ENCODE measurements at places on chromosomes 11 and 22.

DNA sequence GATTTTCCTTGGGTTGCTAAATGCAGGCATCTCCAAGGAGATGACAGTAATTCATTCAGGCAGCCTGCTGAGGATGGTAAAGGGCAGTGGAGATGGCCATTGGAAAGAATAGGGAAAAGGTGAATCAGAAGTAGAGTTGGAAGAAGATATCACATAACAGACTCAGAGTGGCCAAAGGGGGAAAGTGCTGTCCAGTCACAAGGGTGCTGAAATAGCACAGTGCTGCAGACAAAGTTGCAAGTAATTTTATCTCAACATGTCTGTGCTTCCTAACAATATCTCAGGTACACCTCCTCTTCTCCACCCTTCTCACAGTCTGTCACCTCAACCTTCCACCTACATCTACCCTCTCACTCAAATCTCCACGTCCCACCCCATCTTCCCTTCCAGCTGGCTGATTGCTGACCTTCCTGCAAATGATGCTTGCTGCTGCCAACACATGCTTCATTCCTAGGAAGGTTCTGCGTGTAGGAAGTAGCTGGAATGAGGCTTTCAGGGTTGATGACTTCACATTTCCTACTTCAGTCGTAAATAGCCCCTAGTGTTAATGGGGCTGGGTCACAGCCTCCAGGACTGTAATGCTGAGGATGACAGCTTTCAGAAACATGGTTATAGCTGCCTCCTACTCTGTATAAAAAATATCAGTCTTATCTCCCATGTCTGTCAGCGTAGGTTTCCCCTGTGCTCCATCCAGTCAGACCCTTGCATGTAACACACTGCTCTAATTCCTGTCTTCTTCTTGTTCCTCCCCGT lies 123.9 kb downstream of the CTNND1 start:
- DNase-seq, result no peak

DNA sequence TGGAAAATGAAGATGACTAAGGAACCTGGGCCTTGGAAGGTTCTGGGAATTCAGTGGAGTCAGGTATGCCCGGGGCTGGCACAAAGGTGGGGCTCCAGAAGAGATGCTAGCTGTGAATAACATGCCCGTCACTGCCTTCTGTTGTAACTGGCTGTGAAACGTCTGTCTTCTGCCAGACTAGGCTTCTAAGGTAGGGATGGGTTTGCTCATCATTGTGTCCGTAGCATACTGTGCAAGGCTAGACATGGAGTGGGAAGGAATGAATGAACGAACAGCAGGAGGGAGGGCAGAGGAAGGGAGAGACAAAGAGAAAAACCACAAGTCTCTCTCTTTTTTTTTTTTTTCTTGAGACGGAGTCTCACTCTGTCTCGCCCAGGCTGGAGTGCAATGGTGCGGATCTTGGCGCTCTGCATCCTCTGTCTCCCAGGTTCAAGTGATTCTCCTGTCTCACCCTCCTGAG lies 327.4 kb downstream of the MN1 start:
- DNase-seq, result no peak

DNA sequence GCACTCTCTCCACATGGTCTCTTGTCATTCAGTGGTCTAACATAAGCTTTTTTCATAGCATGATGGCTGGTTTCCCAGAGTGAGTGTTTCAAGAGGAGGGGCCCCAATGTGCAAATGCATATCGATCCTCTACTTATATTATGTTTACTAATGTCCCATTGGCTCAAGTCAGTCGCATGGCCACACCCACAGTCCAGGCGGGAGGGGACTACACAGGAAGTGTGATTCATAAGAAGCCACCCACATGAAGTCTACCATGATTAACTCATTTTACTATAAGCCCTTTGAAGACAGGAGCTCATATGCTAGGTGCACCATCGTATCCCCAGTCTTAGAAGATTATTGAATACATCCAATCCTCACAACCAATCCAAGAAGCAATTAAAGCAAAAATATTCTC lies 89.5 kb upstream of the ISX start:
- no peak for DNase-seq

- DNase-seq, result no peak
These were observed 1.2 kb downstream of the DDX17 start for GRCh38 chr22:38504731-38505540.

- DNase-seq, result no peak
These were observed 412.4 kb upstream of the CADM1 start for GRCh38 chr11:115916608-115917007.

DNA sequence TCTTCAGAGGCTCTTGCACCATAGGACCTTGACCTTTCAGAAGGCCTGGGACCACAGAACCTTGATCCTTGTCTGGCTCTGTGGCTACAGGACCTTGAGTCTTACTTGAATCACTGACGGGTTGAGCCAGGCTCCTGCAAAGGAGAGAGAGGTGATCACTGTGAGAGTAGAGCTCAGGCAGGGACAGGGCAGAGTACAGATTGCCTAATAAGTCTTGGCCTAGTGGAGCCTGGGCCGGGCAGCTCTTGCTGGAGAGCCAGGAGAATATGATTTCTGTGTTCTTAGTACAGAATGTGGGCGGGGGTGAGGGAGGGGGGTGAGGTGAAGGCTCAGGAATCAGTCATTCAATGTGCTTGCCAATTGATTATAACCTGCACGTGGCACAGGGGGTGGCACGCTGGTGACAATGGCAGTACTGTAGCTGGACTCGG lies 26.0 kb downstream of the SERPINH1 start:
- no peak for DNase-seq

DNA sequence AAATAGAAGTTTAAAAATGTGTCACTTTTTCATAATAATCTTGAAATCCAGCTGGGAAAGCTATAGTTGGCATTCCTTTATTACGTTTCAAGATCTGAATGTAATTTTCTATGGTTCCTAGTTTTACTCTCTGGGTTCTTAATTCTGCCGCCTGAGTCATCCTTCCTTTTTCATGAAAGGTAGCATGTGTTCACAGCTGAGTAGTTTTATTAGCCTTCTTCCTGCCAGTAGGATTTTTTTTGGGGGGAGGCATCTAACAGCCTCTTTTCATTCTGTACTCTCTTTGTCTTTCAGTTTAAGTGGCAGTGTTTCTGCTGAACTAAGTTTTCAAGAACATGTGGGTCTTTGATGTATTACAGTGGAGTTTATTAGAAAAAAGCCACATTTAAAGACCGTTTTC lies 36.5 kb downstream of the OR2AG2 start:
- DNase-seq, result peak; percentile 24

- no peak for DNase-seq
These were observed 73.4 kb downstream of the MYEOV start for GRCh38 chr11:69367211-69367964.

GRCh38 chr11:3208272-3208671 lies 10.3 kb downstream of the MRGPRG start:
- no peak for DNase-seq

DNA sequence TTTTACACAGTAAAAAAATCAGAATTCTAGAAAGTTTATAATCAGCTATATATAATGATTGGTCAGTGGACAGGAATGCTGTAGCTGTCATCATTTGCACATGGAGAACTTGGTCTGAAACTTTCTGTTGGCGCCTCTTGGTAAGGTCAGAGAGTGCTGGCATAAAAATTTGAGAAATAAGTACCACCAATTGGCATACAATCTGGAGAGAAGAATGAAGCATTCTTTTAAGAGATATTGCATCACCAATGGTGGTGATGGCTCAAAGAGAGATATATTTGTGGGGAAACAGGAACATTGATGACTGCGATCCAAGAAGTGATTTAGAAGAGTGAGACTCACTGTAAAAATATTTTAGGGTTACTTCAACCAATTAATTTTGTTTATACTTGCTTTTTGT lies 19.8 kb upstream of the OOSP1 start:
- no peak for DNase-seq

GRCh38 chr11:66725647-66726046 lies 3.4 kb downstream of the SPTBN2 start:
- DNase-seq, result no peak

DNA sequence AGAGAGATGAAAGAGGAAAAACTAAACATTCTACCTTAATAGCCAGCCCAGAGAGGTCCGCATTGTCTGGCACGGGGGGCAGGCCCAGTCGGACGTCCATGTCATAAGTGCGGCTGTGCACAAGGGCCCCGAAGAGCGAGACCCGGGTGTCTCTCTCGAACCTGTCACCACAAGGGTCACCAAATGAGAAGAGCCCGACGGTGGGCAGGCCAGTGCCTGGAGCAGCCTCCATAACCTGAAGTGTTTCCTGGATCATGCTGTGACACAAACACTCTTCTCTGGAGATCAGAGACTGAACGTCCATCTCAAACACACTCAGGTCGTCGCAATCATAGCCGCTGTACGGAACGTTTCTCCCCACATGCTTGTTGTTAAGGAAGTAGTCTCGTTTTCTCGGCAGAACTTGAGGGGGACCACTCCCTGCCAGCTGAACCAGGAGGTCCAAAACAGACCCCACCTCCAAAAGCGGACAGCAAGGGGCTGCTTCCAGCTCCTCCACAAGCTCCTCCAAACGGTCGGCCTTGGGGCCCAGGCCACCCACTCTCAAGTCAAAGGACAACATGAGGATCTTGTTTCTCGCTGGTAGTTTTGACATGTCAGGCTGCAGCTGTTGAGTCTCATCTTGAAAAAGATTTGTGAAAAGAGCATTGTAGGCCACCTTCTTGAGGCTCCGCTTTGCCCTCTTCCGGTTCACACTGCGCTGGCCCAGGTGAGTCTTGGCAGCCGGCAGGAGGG lies 971 bp downstream of the TUBGCP6 start:
- DNase-seq, result no peak

GRCh38 chr11:10109806-10110205 lies 184.2 kb downstream of the SBF2 start:
- no peak for DNase-seq

DNA sequence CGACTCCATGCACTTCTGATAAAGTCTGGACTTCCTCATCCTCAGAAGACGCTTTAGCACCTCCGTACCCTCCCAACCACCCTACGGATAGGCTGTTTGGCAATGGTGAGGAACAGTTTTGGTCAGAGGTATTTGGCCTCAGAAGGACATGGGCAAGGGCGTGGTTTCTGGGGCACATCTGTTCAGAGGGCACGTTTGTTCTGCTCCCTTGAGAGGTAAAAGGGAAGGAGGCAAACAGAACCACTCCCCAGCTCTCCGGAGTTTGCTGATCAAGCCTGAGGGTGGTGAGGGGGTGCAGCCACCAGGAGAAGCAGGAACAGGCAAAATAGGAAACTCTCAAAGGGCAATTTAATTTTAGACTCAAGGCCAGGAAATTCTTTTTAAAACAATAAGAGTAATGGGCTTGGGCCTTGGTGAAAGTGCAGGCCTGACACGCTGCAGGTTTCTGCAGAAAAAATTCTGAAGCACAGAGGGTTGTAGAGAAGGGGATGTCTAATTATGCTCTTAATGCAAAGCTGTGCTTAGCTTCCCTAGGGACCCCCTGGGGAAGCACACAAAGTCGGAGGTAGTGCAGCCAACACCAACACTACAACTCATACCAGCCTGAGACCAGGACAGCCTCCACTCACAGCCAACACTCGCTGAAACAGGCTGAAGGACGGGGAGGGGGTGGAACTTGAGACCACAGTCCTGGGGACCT lies 23.3 kb downstream of the ETS1 start:
- DNase-seq, result no peak

DNA sequence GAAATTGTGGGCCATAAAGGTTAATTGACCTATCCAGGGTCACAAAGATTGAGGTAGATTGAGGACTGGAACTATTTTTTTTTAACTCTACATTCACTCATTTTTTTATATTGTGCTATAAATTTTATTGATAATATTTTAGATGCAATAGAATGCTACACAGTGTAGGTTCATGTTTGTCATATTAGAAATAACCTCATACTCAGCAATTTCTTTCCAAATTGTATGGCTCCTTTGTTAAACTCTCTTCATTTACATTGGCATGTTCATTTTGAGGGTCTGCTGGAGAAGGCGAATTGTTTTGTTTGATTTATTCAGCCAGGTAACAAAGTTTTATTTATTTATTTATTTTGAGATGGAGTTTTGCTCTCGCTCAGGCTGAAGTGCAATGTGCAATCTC lies 44.6 kb downstream of the UVRAG start:
- DNase-seq, result no peak

- DNase-seq, result peak; percentile 51
These were observed at the start of gene MTFP1 for GRCh38 chr22:30425616-30426387. Gene MTFP1 (plus strand): TSS chr22:30425768. CDS start chr22:30425880, 112 bp downstream.

Data from KG1 (cell line).